ENCODE measurements at places on chromosomes 1 and 21.

GRCh38 chr1:62457955-62458354 is 21.1 kb downstream of the USP1 start:
- no peak for DNase-seq

DNA sequence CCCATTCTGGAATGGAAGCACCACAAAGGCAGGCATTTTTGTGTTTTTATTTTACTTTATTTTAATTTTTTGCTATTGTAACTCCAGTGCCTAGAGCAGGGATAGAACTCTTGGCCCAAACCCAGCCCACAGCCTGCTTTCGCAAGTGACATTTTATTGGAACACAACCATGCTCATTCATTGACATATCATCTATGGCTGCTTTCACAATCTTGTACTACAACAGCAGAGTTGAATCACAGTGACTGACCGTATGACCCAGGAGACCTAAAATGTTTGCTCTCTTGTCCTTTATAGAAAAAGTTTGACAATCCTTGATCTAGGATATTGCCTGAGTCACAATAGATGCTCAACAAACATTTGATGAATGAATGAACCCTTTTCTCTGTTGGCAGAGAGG is 83.9 kb upstream of the ATP1A1 start:
- no peak for DNase-seq

DNA sequence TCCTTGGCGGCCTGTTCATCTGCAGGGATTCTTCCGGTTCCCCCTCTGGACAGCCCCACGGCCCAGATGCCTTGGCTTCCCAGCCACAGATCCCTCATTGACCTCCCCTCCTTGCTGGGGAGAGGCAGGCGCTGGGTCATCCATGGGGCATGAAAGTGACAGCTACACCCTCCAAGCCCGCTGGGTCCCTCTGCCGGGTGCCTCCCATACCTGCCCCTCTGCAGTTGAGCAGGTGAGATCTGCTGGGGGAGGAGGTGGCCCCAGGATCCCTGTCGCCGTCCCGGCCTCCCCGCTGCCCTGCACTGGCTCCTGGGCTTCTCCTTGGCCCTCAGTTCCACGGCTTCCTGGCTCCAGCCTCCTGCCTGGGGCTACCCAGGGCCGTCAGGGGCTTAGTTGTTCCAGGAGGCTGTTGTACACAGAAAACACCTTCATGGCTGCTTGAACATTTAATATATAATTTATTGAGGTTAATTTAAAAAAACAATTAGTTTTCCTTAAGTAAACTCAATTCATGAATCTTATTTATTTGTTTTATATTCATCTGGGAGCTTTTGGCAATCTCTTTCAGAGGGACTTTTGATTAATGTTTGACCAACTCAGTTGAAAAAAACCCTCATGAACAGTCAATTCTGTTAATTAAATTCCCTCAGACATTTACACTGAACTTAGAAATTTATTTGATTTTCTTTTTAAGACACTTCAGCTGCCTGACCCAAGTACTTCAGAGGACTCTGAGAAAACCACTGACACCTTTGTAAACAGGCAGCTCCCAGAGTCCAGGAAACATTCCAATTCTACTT is 67.6 kb upstream of the ABCG1 start:
- DNase-seq = no peak

DNA sequence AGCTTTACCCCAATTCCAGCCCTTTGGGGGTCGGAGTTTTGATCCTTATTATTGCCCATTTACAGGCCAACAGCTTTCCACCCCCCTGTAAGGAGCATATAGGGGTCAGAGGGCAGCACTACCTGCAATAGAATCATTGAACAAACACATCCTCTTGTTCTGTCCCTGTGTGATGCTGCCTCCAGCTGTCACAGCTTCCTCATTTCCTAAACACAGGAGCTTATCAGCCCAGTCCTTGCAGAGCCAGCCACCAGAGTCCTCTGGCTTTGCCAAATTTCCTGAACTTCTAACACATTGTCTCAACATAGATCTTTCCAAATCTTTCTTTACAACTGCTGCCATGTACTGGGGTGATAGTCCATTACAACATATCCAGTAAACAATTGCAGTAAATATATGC is 32.8 kb upstream of the PTBP2 start:
- DNase-seq = no peak

GRCh38 chr1:114750780-114751179 is 7.0 kb downstream of the CSDE1 start:
- DNase-seq = no peak

GRCh38 chr1:220895412-220895946 is 16.2 kb downstream of the HLX start:
- no peak for DNase-seq

DNA sequence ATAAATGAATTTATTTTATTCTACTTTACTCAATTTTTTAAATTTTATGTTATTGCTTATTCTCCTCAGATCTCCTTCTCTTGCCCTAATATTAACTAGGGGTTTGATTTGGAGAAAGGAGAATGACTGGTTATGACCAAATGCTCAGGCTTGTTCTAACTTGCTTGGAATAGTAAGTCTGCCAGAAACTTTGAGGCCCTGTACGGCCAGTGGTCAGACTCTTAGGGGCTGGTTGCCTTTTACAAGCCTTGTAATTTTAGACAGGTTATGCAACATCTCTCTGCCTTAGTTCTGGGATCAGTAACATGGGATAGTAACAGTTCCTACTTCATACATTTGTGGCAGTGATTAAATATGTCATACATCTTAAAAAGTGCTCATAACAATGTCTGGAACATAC is 279.5 kb downstream of the DUSP10 start:
- no peak for DNase-seq

GRCh38 chr1:227900571-227901051 is 47.1 kb downstream of the WNT9A start:
- no peak for DNase-seq

- no peak for DNase-seq
These were observed 246.2 kb upstream of the ADGRL2 start for GRCh38 chr1:81554534-81554933.

- DNase-seq = no peak
These were observed 318.7 kb upstream of the ST6GALNAC5 start for GRCh38 chr1:76548513-76549100.

DNA sequence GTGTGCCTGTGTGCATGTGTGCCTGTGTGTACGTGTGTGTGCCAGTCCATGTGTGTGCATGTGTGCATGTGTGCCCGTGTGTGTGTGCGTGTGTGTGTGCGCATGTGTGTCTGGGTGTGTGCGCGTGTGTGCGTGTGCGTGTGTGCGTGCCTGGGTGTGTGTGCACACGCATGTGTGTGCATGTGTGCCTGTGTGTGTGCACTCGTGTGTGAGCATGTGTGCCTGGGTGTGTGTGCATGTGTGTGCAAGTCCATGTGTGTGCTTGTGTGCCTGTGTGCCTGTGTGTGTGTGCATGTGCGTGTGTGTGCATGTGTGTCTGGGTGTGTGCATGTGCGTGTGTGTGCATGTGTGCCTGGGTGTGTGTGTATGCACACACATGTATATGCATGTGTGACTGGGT is 28.7 kb upstream of the COL6A2 start:
- no peak for DNase-seq

- DNase-seq = no peak
These were observed 17.0 kb downstream of the HIPK1 start for GRCh38 chr1:113946112-113946511.

All from esophagus squamous epithelium (tissue), 5 donors.